ENCODE measurements at places on chromosomes 11 and 22.

DNA sequence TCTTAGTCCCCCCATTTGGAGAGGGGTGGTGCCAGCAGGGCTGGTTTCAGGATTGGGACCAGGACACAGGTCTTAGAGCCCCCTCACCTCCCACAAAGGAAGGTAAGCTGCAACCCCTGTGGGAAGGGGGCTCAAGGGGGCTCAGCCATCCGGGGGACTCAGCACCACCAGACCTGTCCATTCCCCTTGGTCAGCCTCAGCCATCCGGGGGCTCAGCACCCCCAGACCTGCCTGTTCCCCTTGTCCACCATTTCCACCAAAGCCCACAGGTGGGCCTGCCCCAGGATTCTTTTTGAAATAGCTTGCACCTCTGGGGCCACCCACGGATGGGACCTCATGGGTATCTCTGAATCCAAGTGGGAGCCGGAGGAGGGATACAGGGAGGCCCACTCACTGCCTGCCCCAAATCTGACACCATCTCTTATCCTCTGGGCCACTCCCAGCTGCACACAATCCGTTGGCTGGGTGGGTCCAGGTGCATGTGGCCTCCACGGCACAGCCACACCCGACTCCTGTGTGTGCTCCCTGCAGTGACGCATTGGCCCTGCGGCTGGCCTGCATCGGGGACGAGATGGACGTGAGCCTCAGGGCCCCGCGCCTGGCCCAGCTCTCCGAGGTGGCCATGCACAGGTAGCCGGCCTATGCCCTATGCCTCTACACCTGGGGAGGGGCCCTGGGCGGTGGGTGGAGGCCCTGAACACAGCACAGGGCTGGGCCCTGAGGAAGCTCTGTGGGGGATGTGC, 15.9 kb downstream of the MCAT start:
- DNase-seq: no peak

- no peak for DNase-seq
Measured at GRCh38 chr22:26648011-26648497, 9.3 kb upstream of the MIAT start.

DNA sequence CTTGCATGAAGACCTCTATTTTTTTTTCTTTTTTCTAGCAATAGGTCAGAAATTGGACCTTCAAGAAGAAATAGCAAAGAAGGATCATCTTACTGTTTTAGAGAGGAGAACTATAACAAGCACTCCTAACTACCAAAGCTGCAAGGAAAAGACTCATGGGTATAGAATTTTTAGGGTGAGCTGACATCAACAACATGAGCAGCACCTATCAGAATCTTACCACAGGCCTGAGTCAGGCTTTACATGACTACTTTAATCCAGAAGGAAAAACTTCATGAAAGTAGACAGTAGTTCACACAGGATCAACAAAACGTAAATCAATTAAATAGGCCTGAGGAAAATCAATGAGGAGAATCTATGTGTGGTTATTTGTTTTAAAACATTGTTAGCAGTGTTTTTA, 130.5 kb downstream of the FAM76B start:
- no peak for DNase-seq

DNA sequence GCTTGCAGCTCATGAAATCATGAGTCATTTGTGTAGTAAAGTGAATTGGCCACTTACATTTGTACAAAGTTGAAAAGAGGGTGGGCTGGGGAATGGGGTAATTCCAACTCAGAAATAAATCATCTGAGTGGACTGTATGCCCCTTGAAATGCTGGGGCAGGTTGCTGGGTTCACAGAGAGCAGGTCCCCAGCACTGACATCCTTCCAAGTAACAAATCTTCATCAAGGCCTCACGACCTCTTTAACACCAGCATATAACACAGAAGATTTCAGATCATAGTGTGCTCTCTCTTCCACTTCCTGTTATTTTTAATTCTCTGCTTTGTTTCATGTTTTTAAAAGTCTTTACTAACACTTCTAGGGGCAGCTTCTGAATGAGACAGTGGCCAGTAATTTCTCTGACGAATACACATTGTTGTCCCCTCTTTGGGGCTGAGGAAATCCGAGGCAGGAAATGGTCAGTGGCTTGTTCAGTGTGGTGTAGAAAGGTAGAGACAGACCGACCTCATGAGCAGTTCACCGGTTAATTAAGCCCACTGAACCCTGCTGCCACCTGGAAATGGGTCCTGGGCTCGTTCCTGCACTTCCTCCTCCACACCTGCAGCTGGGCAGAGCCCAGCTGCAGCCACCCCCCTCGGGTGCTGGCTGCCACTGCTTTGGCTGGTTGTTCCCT, 127.7 kb downstream of the MAML2 start:
- DNase-seq: no peak

GRCh38 chr11:114847306-114847975, 169.1 kb downstream of the NXPE2 start:
- DNase-seq: no peak

- DNase-seq: no peak
Measured at GRCh38 chr11:68796801-68797200, 44.9 kb downstream of the CPT1A start.

- DNase-seq: no peak
Measured at GRCh38 chr11:74707602-74708510, 23.4 kb downstream of the CHRDL2 start.

GRCh38 chr11:8830641-8831040, 80.3 kb upstream of the AKIP1 start:
- DNase-seq: no peak

- peak; percentile 34 for DNase-seq
Measured at GRCh38 chr22:38202437-38203089, 769 bp downstream of the MAFF start.
